ENCODE measurements at places on chromosomes 13 and 19.

DNA sequence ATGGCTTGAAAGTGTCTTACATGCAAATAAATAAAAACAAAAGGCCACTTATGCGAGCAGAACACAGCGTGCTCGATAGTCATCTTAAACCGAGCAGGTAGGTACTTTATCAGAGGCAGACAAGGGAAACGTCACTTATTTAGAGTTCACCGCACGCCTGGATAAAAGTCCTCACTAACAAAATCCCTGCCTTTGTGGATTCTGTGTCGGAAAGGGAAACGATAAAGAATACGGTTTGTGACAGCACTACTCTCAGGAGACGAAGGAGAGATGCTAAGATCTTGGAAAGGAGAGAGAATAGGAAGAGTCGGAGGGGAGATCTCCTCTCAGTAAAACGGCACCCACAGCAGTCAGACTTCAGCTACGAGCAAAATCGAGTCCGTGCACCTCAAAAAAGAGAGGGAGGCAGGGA, 581 bp downstream of the RCBTB1 start:
- DNase-seq, result no peak

DNA sequence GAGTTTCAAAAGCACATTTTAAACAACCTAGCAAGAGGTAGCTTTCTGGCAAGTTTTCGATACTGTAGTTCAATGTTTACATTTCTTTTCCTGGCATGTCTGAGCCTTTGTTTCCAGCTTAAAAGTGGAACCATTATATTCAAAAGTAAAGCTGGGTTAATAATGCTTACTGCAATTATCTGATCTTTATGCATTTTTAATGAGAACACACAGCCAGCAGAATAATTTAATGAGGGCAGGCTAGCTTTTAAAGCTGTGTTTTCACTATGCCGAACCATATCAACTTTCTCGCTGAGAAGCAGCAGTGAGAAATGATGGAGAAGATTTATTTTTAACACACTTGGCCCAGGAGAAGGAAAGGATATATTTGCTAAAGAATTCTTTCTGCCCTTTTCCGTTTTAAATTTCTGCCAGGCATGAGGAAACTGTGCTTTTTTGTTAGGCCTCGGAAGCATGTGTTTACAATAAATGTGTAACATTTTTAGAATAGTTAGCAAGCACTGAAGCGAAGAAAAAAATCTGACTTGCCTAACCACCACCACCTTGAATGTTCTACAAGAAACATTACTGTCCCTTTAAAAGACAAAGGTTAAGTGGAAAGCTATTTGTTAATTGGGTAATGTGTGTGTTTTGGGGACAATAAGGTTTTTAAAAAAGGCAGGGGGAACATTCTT, 1.0 kb downstream of the MBNL2 start:
- DNase-seq, result no peak

- DNase-seq, result no peak
Measured at GRCh38 chr13:90686442-90686841, 661.0 kb upstream of the MIR17HG start.

DNA sequence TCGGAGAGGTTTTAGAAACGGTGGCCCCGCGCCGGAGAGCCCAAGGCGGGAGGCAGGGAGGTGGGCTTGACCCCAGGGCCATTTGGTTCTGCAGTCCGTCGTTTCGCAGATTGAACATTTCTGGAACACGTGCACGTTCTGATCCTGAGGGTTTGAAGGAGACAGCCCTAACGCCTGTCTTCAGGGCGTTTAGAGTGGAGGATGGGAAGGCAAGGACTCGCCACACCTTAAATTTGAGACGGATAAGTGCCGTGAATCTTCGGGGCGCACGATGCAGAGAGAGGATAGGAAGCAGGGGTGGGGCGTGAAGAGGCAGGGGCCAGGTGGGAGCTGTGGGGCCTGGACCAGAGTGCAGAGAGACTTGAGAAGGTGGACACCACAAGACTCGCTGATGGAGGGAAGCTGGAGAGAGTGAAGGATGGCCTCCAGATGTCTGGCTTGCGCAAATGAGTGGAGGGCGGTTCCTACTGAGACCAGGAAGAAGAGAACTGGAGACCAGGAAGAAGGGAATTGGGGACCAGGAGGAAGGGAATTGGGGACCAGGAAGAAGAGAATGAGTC, 804 bp upstream of the MIER2 start:
- no peak for DNase-seq

GRCh38 chr19:49453757-49454240, 774 bp downstream of the ALDH16A1 start:
- no peak for DNase-seq

- DNase-seq, result no peak
Measured at GRCh38 chr19:5451494-5451893, 3.7 kb upstream of the ZNRF4 start.

DNA sequence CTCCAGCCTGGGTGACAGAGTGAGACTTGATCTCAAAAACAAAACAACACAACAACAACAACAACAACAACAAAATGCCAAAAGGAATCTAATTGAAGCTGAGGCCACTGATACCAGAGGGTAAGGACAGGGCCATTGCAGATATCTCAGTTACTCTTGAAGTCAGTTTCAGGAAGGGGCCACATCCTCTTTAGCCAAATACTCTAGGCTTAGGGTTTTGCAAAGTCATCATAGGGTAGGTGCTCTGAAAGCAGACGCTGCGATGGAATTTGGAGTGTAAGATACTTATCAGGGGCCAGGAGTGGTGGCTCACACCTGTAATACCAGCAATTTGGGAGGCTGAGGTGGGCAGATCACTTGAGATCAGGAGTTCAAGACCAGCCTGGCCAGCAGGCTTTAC, 46.6 kb upstream of the UBAC2 start:
- no peak for DNase-seq

- no peak for DNase-seq
Measured at GRCh38 chr13:43512221-43512620, 274.6 kb downstream of the ENOX1 start.

Measured in stimulated activated CD8-positive, alpha-beta memory T cell treated with anti-CD3 and anti-CD28 coated beads, Interleukin-4, amount 100 ng/mL, for 1 hour (primary cell).